ENCODE measurements at places on chromosomes 16 and 17. TPM values are rescaled to one million over a fixed set of nuclear protein-coding genes. Genes with fewer than 3 reads are reported as not detected.

PRR15L gene
- total RNA-seq, result 3.5 TPM

MYOCD gene
- 2.2 TPM for total RNA-seq

KRT222 gene
- total RNA-seq, result not detected

TNFSF13 gene
- 5.2 TPM for total RNA-seq

FNDC8 gene
- not detected for total RNA-seq

TNP2 gene
- total RNA-seq, result not detected

IL32 gene
- 461 TPM for total RNA-seq

MCRIP1 gene
- 111 TPM for total RNA-seq

KCNH6 gene
- total RNA-seq, result not detected

Data from epithelial cell of proximal tubule (primary cell).